Stimulated activated CD8-positive, alpha-beta memory T cell treated with anti-CD3 and anti-CD28 coated beads, Interleukin-7, amount 100 ng/mL, for 24 hours (primary cell): ENCODE measurements at places on chromosomes 7 and 10.

GRCh38 chr7:97218767-97219166 lies 101.3 kb downstream of the SDHAF3 start:
- no peak for DNase-seq

- DNase-seq = no peak
These were observed 22.6 kb upstream of the CNPY1 start for GRCh38 chr7:155568842-155569494.

DNA sequence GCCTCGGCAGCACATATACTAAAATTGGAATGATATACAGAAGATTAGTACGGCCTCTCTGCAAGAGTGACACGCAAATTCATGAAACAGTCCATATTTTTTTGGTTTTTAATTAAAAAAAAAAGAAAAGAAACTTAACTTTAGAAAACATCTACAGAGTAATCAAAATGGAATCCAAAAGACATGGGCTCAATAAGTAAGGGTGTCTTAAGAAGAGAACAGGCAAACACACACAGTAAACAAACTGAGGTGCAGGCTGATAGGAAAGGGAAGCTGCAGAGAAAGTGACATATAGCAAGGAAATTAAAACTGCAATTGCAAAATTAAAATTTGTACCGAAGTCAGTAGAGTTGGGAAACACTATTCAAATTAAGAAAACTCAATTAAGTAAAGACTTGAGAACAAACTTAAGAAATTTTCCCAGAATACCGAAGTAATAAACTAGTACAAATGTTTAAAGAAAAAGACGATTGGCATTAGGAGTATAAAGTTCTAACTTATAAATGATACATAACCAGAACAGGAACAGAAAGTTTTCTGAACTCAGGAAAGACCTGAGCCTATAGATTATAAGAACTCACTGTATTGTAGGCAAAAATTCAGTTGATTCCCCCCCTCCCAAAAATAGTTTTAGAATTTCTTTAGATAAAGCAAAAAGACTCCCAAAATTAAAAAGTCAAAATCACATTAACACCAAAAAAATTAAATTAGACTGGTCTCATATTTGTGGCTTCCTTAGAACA lies 16.3 kb downstream of the MTPN start:
- DNase-seq = no peak

DNA sequence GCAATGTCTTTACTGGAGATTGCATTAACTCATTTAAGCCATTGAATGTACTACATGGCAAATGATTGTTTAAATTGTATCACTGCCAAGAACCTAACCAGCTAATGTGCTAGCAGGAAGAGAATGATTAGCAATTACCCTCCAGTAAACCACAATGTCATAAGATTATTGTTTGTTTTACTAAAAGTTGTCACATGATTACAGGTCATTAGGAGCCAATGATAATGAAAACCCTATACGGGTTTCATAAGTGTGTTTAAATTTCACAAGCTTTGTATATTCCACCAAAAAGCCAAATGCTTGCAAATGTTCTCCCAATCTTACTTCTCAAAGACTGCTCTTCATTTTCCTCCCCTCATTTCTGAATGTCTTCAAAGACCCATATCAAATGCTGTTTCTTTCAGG lies 76.5 kb upstream of the PPP1R3C start:
- no peak for DNase-seq

- DNase-seq = no peak
These were observed 135.2 kb upstream of the AGK start for GRCh38 chr7:141415999-141416398.

DNA sequence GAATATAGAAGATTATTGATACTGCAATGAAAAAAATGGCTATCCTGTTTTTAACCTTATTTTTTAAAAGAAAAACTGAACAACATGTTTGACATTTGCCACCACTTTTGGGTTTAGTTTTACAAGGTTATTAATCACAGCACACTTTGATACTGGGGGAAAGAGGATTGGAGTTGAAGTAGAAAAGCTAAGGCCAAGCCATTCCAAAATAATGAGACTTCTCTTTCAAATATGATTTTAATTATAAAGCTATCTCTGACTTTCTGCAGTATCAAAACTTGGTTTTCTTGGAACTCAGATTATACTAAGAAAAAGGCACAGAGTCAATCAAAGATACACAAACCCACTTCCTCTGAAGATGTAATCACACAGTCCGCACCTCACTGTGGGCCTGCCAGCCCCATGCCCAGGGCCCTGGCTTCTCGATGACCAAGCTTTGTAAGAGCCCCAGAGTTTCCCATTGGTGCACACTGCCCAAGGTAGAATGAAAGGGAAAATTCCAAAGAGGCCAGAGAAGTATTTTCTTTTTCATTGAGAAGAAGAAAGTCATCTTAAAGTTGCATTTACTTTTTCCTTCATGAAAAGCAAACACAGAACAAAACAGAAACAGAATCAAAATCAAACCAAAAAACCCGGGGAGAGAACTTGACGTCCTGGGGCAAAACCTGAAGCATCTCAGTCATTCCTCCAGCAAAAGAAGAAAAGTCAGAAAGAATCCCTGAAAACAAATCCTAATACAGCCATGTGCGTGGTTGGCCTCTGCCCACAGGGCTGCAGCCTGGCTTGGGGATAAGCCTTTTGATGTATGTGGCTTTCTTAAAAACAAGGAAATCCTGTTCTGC lies 187.7 kb upstream of the KLF6 start:
- no peak for DNase-seq

DNA sequence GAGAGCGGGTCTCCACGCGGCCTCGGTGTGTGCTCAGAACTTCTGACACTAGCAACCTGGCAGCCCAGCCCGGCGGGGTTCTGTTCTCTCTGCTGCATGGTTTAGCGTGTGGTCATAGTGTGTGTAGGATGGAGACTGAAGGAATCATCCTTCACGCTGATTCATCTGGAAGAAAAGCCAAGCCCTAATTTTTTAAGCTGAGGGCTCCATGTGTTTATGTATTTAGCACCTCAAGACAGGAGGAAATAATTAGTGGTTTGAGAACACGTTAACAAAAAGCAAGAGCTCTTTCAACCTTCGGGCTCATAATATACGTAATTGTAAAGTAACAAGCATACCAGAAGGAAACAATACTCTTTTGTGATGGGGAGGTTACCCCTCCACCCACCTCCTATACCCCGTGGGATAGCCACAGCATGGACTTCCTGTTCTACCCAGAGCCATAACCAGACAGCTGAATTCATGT lies 504.6 kb upstream of the MKI67 start:
- no peak for DNase-seq

- DNase-seq = no peak
These were observed 145.1 kb downstream of the GRM8 start for GRCh38 chr7:127107601-127108007.
